Stimulated activated CD8-positive, alpha-beta memory T cell treated with anti-CD3 and anti-CD28 coated beads, Interleukin-7, amount 100 ng/mL, for 48 hours (primary cell): ENCODE measurements at places on chromosomes 7 and 10.

- DNase-seq: no peak
These were observed 30.8 kb upstream of the KNDC1 start for GRCh38 chr10:133129071-133129858.

DNA sequence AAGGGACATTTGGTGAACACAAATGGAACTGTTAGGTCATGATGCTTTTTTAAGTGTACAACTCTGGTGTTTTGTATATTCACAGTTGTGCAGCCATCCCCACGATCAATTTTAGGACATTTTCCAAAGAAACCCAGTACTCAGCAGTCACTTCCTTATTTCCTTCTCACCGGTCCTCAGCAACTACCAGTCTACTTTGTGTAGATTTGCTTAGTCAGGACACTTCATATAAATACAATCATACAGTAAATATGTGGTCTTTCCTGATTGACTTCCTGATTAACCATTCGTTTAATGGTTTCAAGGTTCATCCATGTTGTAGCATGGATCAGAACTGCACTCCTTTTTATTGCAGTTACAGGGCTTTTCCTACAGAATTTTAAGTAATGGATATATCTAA lies 14.4 kb downstream of the SGPL1 start:
- DNase-seq: no peak

DNA sequence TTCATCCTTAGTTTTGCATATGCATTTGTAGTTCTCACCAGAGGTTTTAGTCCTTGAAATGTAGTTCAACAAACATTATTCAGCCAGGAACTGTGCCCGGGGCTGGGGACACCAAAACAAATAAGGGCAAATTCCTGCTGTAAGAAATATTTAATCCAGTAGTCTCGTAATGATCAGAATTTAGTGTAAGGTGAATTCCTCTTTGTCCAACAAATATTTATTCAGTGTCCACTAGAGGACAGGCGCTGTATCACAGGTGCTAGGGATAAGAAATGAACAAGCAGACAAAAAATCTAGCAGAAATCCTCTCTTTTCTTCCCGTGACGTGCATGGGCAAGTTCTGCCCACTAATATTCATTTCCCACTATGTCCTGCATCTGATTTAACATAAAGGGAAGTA lies 17.6 kb downstream of the LGI1 start:
- DNase-seq: no peak

DNA sequence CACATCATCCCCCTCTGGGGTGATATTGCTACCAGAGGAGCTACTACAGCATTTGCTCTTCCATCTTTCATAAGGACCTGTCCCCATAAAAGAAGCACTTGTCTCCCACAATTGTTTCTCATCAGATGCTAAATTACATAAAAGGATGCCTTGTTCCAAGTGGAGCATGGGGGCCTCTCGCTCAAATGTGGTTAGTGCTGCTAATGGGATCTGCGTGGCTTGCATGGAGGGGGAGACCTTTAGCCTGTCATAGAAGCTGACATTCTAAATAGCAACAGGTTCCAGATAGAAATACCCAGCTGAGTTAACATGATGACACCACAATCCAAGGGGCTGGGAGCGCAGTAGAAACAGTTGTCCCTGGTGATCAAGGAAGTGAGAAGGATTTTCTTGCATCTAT lies 257.9 kb downstream of the SFMBT2 start:
- no peak for DNase-seq

- no peak for DNase-seq
These were observed 174.2 kb downstream of the KIAA1217 start for GRCh38 chr10:24382979-24383663.

GRCh38 chr7:93011351-93012294 lies 106.2 kb downstream of the SAMD9 start:
- DNase-seq: no peak

DNA sequence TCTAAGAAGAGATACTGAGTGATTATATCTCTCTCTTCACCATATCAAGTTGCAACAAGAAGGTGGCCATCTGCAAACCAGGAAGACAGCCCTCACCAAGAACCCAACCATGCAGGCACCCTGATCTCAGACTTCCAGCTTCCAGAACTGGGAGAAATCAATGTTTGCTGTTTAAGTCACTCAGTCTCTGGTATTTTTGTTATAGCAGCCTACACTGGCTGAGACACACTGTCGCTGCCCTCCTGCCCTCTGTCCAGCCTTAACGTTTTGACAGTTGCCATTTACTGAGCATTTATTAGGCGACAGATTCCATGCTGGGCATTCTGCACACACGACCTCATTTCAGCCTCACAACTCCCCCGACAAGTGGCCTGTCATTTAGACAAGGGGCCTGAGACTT lies 9.5 kb upstream of the HMX3 start:
- no peak for DNase-seq

- no peak for DNase-seq
These were observed 31.2 kb downstream of the PALD1 start for GRCh38 chr10:70509757-70510147.

DNA sequence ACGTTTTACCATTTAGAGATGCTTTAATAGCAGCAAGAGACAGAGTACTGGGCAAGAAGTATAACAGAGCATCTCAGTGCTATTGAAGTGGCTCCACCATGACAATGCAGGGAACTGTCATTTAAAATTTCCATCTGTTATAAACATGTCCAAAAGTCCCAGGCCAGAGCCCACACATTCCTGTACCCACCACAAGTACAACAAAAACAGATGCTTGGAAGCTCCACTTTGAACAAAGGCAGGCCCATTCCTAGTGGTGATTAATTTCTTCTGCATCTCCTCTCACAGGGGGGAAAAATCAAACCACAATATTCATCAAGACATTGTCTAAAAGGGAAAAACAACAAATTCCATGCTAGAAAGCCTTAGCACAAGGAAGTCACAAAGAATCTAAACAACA lies 627.9 kb downstream of the PARD3 start:
- no peak for DNase-seq

DNA sequence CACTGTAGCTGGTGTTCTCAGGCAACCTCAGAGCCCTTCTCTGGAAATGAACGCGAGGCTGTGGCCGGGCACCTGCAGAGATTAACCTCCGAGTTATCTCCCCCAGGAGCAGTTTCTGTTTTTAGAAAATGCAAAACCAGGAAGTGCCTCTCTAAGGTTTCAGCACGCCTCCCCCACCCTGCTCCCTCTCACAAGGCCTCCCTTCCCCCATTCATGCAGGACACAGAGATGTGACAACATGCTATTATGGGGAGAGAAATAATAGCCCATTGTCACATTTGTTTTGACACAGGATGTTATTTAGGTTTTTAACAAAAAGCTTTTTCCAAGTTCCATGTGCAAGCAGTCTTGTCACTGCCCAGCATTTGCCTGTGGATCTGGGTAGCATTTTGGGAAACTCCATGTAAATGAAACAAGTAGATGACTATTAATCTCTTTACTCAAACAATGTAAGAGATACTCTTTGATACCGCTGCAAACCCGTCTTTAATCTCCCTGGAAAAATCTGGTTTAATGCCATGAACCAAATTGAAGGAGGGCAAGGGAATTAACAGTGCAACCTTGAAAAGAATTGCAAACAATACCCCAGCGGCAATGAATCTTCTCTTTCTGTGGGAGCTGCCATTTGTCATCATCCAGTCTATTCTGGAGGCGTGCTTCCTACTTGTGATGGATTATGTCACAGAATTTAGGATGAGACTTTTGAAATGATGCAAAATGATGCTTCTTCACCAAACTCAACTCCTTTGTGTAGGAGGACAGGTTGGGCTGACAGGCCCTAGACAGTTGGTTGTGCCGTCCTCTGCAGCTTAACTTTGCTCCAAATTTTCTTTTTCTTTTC lies 86.5 kb upstream of the NMT2 start:
- no peak for DNase-seq

- no peak for DNase-seq
These were observed 5.3 kb downstream of the AGMO start for GRCh38 chr7:15556339-15557105.

DNA sequence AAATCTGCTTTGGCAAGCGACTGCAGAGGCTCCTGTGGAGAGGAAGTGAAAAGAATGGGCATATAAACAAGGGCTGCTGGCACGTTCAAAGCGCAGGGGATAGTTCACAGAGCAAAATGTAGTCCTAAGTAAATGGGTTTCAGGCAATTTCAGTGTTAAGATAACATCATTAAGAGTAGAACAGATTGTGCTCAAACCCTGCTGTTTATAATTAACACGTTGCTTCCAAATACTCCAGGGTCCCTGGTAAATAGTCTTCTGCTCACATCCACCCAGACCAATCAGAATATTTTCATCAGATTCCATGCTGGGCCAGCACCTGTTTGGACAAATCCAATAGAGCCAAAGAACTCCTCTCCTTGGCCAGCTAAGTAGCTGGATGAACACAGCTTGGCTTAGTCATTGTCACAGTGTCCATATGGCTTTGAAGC lies 81.4 kb downstream of the ORC5 start:
- no peak for DNase-seq

DNA sequence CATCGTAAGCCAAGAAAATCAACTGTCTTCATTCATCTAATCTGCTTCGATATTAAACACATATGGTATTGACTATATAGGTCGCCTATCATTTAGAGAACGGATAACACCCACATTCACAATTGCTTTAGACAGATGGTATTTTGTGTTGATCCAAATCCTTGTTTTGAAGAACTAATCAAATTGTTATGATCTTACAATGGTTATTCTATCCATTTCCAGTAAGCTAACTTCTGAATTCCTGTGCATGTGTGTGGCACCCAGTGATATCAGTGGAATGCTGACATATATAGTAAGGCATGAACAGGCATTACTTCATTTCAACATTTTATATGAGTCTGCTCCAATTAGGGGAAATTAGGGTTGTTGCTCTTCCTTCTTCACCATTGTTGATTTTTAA lies 98.8 kb downstream of the SEMA3E start:
- DNase-seq: no peak

DNA sequence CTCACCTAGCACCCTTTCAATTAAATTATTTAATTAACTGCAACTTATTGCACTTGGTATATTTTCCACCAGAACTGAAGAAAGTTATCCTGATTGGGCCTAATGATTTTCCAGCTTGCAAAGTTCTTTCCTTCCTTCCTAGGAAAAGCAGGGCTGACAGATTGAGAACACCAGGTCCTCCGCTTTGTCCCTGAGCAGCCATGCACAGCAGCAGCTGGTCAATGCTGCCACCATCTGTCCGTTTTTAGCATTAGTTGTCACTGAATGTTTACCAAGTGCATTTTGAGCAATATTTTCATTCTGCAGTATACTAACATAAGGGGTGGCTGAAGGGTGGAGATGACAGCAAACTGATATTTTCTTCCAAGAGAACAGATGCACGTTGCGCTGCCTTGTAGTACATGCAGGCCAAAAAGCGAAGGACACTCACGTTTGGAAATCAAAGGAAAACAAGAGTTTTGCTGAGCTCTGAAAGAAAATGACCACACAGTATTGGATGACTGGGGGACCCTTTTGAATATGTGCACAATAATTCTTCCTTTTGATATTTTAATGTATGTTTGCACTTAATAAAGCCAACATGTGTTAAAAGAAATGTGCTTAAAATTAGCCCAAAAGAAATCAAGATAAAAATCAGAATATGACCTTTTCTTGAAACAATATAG lies 248.8 kb upstream of the PTN start:
- DNase-seq: no peak

- DNase-seq: no peak
These were observed 104.0 kb downstream of the HOXA1 start for GRCh38 chr7:26991796-26992195.

- no peak for DNase-seq
These were observed 85.1 kb downstream of the POU6F2 start for GRCh38 chr7:39062811-39063210.

- DNase-seq: no peak
These were observed 739.1 kb downstream of the MAGI2 start for GRCh38 chr7:78714356-78714755.

- no peak for DNase-seq
These were observed 51.0 kb upstream of the TRIM8 start for GRCh38 chr10:102593074-102593803.

DNA sequence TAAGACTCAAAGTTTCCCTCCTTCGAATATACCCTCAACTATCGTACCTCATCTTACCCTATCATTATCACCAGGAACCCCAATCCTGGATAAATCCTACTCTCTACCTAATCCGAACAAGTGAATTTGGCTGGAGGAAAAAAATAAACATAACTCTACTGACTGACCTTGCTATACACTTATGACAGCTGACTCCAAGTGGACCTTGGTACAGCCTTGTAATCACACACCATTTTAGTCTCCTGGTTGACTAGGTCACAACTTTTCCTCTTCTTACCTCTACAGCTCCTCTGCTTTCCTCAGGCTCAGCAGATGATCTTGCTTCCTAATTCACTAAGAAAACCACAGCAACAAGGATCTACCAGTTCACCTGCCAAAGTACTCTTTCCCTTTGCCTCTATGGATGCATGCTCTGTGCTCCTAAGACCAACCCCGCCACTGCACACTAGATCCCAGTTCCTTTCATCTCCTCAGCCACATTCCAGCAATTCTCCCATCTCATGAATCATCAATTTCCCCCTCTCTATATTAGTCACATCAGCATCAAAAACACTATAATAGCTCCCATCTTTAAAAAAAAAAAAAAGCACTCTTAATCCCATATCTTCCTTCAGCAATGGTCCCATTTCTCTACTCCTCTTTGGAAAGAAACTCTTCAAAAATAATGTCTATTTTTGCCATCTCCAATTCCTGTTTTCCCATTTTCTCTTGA lies 35.5 kb downstream of the COA1 start:
- no peak for DNase-seq

DNA sequence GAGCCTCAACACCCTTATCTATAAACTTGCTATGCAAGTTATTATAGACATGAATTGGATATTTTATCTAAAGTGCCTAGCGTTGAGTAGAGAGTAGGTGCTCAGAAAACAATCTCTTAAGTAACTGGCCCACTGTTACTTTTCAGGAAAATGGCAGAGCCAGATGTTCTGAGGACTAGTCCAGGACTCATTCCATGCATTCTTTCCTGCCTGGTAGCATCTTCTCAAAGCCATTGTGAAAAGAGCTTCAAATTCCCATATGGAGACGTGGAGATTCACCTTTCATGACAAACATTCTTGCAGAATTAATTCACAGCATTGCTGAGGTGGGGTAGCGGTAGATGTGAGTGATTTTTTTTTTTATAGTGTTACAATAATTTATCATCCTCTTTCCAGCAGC lies 35.9 kb upstream of the ITPRID1 start:
- no peak for DNase-seq

DNA sequence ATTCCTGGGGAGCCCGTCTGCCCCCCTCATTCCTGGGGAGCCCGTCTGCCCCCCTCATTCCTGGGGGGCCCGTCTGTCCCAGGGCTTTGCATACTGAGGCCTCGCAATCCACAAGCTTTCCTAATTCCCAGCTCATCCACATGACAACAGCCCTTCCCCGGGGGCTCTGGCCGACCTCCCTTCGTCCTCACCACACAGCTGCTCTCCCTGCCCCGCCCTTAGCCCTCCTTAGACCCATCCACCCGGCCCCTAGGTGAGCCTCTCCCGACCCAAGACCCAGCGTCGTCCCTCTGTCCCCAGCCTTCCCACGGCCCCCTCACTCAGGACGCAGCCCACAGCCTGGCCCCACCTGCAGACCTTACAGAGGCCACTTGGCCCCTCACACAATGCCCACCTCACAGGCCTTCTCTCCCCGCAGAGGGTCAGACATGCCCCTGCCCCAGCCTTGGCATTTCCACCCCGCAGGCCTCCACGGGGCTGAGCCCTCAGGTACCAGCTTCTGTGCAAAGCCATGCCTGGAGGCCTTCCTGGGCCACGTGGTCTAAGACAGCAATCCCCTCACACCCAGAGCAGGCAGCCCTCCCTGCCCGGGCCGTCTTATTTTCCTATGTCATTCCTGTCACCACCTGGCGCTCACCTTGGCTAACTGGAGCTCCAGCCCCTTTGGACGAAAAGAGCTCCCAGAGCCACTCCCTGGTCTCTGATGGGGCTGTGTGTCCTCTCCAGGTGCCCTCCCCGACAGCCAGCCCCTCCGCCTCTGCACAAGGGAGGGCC lies 3.5 kb upstream of the FAM20C start:
- no peak for DNase-seq
